ENCODE measurements at places on chromosomes 16 and 17.
A peak's percentile ranks its signal among the peaks of the same experiment; 100 is the strongest.

GRCh38 chr17:79923974-79924638 is 84.9 kb upstream of the CBX4 start:
- DNase-seq: peak; percentile 25

GRCh38 chr17:6574687-6575595 is 18.6 kb upstream of the PITPNM3 start:
- peak; percentile 53 for DNase-seq

DNA sequence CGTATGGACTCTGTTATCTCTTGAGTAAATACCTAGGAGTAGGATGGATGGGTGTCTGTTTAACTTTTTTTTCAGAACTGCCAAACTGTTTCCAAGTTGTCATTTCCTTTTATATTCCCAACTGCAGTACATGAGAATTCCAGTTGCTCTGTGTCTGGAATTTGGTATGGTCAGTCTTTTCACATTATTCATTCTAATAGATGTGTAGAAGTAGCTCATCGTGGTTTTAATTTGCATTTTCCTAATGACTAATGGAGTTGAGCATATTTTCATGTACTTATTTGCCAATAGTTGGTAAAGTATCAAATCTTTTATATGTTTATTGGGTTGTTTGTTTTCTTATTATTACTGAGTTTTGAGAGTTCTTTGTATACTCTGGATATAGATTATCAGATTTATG is 27.0 kb downstream of the MRTFB start:
- no peak for DNase-seq

DNA sequence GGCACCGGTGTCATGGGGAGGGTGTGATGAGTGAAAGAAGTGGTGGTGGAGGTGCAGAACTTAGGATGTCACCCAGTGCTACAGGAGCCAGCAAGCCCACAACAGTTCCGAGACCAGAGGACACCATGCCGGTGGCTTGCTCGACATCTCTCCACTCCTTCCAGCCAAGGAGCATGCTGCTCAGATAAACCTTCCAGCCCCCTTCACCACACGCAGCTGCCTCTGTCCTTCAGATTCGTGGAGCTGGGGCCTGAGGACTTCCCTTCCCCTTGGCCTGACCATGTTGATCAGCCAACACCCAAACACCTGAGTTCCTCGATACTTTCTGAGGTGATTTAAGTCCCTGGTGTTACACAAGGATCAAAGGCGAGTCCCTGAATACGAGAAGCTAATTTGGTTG is 188.8 kb upstream of the FOXF1 start:
- DNase-seq: no peak
